ENCODE measurements at places on chromosomes 5 and 9.

GRCh38 chr9:69427286-69427685, 102.3 kb downstream of the ENTREP1 start:
- no peak for ATAC-seq

- no peak for ATAC-seq
Measured at GRCh38 chr5:57582578-57583070, 100.0 kb upstream of the ACTBL2 start.

DNA sequence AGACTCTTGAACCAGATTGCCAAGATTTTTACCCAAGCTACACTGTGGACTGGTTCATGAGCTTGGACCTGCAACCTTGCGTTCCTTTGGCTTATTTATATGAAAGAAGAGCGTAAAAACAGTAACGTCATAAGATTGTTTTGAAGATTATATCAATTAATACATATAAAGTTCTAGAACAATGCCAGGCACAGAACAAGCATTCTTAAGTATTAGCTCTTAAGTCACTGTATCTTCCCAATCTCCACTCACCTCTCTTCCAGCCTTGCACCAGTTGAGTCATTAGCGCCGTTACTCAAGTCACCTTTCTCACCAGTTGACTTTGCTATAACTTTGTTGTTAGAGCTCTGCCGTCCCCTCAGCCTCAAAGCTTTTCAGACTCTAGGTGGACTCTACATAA, 415.7 kb downstream of the PLK2 start:
- ATAC-seq = no peak

- no peak for ATAC-seq
Measured at GRCh38 chr5:145072889-145073288, 762.3 kb downstream of the PRELID2 start.
